ENCODE measurements at places on chromosomes 3 and 15. TPM values are rescaled to one million over a fixed set of nuclear protein-coding genes. Genes with fewer than 3 reads are reported as not detected.

The KIF9 gene
- total RNA-seq: 13.3 TPM

The CCDC54 gene
- not detected for total RNA-seq

The SI gene
- not detected for total RNA-seq

The CLDN16 gene
- total RNA-seq: 0.03 TPM

The ARGFX gene
- not detected for total RNA-seq

The FGF7 gene
- total RNA-seq: not detected

The CYP8B1 gene
- not detected for total RNA-seq

The P4HTM gene
- 20.2 TPM for total RNA-seq

The SLC15A2 gene
- 0.33 TPM for total RNA-seq

The ANAPC13 gene
- total RNA-seq: 46.4 TPM

The DNAJA4 gene
- total RNA-seq: 0.05 TPM

The PP2D1 gene
- total RNA-seq: not detected

The ADAMTSL3 gene
- 0.22 TPM for total RNA-seq

The ALS2CL gene
- 7.8 TPM for total RNA-seq

All from A549 treated with Hydrocortisone at 1 μM for 4 hours (cell line).